ENCODE measurements at places on chromosomes 12 and 14.

DNA sequence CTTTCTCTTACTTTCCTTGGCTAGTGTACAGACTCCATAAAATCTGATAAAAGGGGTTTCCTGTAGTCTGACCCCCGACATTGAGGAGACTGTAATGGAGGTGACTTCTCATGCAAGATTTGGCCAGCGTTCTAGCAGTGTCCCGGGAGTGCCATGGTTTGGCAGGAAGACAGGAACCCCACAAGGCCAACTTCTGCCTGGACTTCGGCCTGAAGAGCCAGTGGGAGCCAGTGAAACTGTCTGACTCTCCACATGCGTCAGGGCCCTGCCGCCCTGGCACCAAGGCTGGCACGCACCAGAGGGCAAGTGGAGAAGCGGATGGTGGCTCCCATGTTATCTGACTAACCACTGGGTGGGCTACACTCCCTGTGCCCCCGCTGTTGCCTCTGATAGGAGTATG is 70.5 kb downstream of the TMEM260 start:
- no peak for DNase-seq

GRCh38 chr14:20798318-20798717 is 4.3 kb downstream of the RNASE1 start:
- DNase-seq: no peak

DNA sequence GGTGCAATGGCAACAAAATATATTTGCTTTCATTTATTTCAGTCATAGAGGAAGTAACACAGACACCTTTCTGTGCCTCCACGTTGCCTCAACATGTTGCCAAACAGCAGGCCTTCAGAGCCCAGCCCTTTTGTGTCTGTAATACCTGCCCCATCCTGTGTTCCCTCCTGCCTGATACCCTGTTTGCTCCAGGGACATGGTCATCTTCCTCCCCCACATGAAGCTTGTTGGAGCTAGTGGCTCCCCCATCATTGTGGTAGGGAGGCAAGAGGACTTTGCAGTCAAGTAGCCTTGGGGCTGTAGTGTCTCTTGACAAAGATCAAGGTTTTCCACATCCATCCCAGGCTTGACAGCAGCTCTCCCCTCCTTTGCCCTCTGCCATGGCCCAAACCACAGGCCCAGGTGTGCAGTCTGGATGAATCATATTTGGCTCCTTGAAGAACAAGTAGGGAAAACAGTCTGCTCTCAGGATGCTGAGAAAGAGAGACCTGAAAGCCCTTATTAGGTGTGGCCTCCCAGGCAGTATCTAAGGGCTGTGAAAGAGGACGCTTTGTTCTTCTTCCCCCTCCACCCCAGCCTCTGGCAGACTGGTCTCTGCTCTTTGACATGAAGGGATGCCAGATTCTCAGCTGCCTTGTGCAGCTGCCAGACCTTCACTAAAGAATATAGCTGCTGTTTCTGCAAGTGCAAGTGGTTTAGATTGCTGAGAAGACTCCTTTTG is 329.0 kb downstream of the C12orf75 start:
- no peak for DNase-seq

DNA sequence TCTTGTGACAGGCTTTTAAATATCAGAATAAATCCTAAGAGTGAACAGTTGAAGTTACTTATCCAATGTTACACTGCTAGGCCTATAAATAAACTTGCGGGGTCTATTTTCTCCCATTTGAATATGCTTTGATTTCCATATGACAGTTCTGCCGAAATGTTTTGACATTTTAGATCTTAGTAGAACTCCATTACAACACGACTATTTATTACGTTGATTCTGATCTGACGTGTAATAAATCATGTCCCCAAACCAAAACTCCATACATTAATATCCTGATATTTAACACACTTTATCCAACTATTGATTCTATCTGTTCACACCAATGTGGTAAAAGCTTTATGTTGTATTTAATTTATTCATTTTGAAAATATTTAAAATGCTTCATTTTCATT is 16.1 kb upstream of the NEMF start:
- DNase-seq: no peak

GRCh38 chr12:25362646-25363045 is 111.9 kb upstream of the KRAS start:
- DNase-seq: no peak

DNA sequence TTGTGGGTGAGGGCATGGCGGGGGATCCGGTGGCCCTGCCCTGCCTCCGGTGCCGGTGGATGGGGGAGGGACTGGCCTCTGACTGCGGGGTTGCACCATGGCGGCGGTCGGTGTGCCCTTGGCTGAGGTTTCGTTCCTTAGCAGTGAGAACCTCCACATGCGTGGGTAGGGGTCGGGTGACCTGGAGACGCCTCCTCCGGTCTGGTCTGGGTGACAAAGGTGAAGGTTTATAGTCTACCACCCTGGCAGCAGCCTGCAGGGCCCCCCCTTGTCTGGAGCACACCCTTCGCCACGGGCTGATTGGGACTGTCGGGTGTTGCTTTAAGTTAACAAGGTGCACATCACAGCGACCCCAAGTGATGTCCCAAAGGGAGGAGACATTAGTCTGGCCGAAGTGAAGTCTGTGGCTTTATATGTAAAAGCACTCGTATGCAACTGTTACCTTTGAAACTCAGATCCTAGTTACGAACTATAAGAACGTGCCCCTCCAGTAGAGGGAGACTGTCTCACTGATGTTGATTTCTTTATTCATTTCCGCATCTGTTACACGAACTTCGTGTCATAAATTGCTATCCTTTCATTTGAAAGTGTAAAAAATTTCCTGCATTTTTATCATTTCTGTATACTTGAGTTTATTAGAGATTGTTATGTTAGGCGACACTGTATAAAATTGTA is 74.4 kb downstream of the WDR20 start:
- no peak for DNase-seq

DNA sequence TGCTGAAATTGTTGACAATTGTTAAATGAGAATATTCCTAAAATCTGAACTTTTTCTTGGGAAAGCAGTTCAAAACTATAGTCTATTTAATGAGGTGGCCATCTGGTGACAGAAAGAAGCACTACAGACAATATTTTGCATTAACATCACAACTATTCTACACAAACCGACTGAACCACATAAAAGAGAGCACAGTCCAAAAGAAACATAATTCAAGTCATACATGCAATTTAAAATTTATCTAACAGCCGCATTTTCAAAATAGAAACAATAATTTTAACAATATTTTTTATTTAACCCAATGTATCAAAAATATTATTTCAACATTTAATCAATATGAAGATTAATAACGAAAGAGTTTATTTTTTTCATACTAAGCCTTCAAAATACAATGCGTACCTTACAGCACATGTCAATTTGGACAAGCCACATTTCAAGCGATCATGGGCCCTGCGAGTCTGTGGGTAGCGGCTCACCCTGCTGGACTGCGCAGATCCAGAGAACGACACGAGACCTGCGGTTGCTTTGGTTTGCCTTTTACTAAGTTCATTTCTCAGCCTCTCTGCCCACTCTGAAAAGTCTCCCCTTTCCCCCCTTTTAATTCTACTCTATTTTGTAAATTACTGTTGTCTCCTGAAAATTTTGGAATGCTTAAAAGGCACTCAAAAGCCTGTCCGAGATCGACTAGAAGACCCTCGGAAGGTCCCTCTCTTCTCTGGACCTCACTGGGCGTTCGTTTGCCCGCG is 947 bp upstream of the LRRC9 start:
- DNase-seq: peak; percentile 5

DNA sequence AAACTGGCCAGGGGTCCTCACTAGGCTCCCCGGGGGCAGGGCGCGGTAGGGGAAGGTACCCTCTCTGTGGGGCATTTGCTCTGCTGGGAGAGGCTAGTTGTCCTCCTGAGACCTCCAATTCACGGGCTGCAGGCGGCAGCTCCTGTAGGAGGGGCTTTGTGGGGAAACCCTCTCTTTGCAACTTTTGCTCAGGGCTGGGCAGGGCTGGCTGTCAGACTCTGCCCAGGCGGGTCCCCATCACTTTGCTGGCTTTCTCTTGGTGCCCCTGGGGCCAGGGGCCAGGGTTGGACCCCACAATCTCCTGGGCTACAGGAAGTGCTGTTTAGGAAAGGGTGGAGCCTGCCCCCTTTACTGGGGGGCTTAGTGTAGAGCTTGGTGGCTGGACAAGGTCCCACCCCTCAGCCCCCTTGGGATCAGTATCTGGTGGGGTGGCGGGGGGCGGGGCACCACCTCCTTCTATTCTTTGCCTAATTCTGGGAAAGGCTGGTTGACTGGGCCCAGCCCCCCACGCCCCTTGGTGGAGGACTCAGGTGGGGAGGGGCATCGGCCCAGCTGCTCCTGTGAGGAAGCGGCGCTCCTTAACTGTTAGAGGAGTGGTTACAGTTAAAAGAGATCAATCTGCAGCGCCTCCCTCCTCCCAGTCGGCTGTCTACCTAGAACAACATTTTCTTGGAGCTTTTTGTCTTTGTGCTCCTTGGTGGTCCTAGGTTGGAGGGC is 918.7 kb downstream of the AACS start:
- DNase-seq: peak; percentile 22

- no peak for DNase-seq
These were observed 813.3 kb downstream of the BCL11B start for GRCh38 chr14:98458702-98459101.

Data from NCI-H1930 (cell line).